ENCODE measurements at places on chromosomes 16 and 17. TPM values are rescaled to one million over a fixed set of nuclear protein-coding genes. Genes with fewer than 3 reads are reported as not detected.

ADORA2B gene
- 15.1 TPM for polyA plus RNA-seq

DHX58 gene
- polyA plus RNA-seq, result 2.0 TPM

KLHL11 gene
- 7.6 TPM for polyA plus RNA-seq

CTF1 gene
- 12.5 TPM for polyA plus RNA-seq

HS3ST6 gene
- polyA plus RNA-seq, result not detected

All from AG04450 (cell line).